ENCODE measurements at places on chromosomes 7 and 10.

GRCh38 chr7:139072796-139073195 lies 36.7 kb downstream of the ZC3HAV1 start:
- no peak for DNase-seq

- DNase-seq = no peak
Measured at GRCh38 chr10:964988-965417, 23.2 kb upstream of the GTPBP4 start.

- DNase-seq = no peak
Measured at GRCh38 chr7:51160990-51161615, 155.5 kb downstream of the COBL start.

DNA sequence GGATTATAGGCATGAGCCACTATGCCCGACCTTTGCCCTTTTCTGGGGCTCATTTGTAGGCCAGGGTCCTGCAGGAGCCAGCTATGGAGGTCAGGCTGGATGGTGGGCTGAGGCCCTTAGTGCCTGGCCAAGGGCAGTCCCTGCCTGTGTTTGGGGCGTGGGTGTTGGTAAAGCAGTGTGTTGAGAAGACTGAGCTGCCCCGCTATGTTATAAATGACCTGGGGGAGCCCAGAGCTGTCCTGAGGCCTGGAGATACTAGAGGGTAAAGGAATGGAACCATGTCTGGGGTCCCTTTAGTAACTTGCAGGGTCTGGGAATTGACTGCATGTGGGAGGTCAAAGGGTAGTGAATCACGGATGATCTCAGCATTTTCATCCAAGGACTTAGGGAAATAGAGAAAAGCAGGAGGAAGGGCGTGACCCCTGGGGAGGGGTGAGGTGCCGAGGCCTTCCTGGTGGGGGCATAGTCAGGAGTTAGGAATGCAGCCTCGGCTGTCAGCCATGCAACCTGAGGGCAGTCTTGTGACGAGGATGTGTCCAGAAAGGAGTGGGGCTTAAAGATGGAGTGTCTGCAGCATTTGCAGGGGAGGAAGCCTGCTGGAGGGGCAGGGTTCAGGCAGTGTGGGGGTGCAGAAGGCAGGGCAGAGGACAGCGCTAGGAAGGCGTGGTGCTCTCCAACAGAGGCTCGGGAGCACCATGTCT lies 31.5 kb downstream of the TMEM248 start:
- DNase-seq = no peak

Data from esophagus squamous epithelium (tissue), 5 donors.